ENCODE measurements at places on chromosomes 6 and 20.

DNA sequence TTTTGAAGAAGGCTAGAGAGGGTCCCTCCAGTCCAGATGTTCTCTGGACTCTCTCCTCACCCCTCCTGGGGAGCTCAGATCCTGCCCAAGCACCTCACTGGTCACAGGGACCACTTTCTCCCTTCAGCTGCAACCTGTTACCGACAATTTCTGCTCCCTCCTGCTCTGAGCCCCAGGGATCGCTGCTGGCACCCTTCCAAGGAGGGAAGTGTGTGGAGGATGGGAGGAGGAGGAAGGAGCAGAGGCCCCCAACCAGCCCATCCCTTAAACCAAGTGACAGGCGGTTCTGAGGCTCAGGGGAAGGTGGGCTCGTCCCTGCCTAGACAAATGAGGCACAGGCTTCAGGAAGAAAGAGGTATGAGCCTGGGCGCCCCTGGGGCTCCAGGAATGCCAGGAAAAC lies 13.9 kb downstream of the PMEPA1 start:
- DNase-seq = no peak

DNA sequence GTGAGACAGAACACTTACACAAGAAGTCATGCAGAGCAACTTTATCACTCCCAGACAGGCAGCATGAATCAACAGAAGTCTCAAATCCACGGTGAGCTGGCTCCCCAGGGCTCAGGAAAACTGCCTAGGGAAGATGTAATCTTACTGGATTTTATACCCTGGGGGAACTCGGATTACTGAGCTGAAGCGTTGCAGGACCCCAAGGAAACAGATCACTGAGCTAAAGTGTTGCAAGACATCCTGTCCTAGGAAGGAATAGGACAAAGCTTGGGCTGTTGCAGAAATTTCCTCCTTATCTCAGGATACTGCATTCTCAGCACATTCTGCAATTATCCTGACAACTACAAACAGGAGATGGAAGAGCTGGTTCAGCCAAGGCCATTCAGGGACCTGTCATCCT lies 224.8 kb downstream of the TFAP2A start:
- DNase-seq = no peak

DNA sequence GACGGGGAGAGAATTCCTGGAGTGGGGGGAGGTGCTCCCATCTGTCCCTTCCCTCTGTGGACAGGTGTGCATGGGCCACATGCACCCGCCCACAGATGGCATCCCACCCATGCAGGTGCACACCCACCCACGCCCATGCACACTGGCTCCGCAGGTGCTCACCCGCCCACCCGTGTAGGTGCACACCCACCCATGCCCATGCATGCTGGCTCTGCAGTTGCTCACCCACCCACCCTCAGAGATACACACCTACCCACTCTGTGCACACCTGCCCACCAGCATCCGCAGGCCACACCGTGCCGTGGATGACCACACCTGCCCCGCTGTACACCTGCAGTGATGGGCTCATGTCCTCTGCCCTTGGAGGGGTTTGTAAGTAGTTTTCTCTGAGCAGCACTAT lies 132.0 kb downstream of the PHACTR3 start:
- DNase-seq = no peak

DNA sequence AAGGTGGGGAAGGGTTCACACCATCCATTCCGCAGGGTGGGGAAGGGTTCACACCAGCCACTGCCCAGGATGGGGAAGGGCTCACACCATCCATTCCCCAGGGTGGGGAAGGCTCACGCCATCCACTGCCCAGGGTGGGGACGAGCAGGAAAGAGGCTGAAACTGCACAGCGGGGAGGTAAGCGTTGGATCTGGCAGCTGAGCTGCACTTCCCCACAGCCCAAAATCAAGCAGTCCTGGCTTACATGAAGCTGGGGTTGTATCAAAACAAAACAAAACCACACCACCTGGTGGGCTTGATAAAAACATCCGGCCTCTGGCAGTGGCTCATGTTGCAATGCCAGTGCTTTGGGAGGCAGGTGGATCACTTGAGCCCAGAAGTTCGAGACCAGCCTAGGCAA lies 268.5 kb downstream of the TAF4 start:
- DNase-seq = no peak

DNA sequence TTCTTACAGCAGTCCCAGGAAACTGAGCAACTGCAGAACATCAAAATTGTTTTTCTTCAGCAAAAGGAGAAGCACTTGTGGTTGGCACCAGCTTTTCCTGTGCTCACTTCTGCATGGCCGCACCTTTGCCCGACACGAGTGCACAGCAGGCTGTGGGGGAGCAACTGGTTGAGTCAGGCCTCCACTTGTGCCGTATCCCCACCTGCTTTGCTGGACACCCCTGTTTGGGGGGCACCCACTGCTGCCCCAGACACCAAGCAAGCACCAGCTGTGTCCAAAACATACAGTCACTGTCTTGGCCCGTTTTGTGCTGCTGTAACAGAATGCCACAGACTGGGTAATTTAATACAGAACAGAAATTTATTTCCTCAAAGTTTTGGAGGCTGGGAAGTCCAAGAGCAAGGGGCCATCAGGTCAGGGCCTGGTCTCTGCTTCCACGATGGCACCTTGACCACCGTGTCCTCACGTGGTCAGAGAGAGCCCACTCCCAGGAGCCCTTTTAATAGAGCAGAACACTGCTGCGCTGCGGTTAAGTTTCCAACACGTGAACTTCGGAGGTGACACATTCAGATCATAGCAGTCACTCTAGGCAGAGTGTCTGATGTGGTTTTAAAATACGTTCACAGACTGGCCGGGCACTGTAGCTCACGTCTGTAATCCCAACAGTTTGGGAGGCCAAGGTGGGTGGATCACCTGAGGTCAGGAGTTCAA lies 8.7 kb upstream of the GMEB2 start:
- DNase-seq = no peak

GRCh38 chr6:56949265-56949664 lies 5.6 kb upstream of the BEND6 start:
- DNase-seq = no peak

Data from cerebellar nuclear complex (tissue), 1 donor.